Activated T-cell treated with anti-CD3 and anti-CD28 coated beads, Interleukin-2, amount 50 U/mL, for 72 hours (primary cell): ENCODE measurements at places on chromosomes 12 and 14. TPM values are rescaled to one million over a fixed set of nuclear protein-coding genes. Genes with fewer than 3 reads are reported as not detected.

The TSHR gene
- total RNA-seq, result not detected

- no peak overlapping the region for H3K4me3 ChIP-seq
- DNase-seq, result no peak
- no peaks in the 10 kb centered on the region for H3K27me3 ChIP-seq
- H3K4me1 ChIP-seq, result peaks cover 6% of the 10 kb centered on the region
- H3K27ac ChIP-seq, result no peak overlapping the region
These were observed 215.5 kb downstream of the CRADD start for GRCh38 chr12:93892423-93893268.

GRCh38 chr12:124681779-124682391 is 114.5 kb upstream of the NCOR2 start:
- no peak overlapping the region for H3K27ac ChIP-seq
- no peak overlapping the region for H3K4me3 ChIP-seq
- peaks cover 33% of the 10 kb centered on the region for H3K4me1 ChIP-seq
- H3K27me3 ChIP-seq, result peaks cover 14% of the 10 kb centered on the region
- DNase-seq, result no peak

GRCh38 chr14:105076805-105077648 is 11.8 kb upstream of the GPR132 start:
- H3K4me3 ChIP-seq, result peak overlapping the region; percentile 44
- no peaks in the 10 kb centered on the region for H3K27me3 ChIP-seq
- no peaks in the 10 kb centered on the region for H3K36me3 ChIP-seq

DNA sequence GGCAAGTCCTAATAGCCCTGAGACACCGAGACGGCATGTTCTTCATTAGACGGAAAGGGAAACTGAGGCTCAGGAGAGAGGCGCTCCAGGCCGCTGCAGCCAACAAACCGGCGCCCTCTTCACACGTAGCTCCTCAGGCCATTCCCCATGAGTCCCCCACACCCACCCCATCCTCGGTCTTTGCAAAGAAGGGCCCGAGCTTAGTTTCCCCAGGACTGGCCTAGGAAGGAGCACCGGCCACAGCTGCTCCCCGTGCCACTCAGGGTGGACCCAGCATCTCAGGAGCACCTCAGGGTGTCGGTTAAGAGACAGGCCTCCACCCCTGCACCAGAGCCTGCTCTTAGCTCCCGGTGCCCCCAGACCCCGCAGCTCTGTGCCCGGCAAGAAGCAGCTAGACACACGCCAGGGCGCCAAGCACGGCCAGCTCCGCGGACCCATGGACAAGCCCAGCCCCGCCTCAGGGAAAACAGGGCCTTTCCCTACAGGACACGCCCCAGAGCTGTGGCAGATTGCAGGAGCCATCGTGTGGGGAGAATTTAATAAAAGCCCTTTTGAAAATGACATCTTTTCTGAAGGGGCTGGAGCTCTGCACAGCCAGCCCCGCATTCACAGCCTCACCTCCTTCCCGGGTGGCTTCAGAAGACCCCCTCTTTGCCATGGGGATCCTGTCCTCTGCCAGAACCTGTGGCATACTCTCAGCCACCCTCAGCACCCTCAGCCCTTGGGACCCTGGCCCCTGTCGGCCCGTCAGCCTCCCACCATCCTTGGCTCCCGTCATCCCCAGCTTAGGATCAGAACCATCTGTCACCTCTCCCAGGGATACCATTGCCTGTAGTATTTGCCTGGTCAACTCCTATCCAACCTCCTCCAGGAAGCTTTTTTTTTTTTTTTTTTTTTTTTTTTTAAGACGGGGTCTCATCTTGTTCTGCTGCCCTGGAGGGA is 59.7 kb downstream of the LGMN start:
- H3K27ac ChIP-seq, result no peak overlapping the region
- no peak for DNase-seq
- H3K27me3 ChIP-seq, result no peaks in the 10 kb centered on the region
- peaks cover 15% of the 10 kb centered on the region for H3K4me1 ChIP-seq
- H3K36me3 ChIP-seq, result no peaks in the 10 kb centered on the region
